ENCODE measurements at places on chromosomes 12 and 14.

- DNase-seq: no peak
Observed at GRCh38 chr12:31362759-31363415, 36.9 kb upstream of the SINHCAF start.

- no peak for DNase-seq
Observed at GRCh38 chr12:79127271-79127751, 262.7 kb downstream of the SYT1 start.

DNA sequence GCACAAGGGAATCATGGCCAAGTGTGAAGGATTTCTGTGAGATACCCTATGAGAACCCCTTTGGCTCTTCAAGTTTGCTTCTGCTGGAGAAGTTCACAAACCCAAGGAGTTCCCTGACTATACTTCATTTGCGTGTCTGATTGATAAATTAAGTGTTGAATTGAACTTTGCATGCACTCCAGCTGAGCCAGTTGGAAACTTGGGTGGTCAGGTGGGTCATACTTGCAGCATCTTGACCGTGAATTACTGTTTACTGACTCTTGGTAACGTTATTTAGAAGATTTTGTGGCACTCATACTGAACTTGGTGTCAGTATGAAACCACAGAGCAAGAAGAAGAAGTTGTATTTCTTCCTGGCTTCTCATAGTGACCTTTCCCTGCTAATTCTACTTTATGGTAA lies 77.5 kb downstream of the TGFB3 start:
- DNase-seq: no peak

DNA sequence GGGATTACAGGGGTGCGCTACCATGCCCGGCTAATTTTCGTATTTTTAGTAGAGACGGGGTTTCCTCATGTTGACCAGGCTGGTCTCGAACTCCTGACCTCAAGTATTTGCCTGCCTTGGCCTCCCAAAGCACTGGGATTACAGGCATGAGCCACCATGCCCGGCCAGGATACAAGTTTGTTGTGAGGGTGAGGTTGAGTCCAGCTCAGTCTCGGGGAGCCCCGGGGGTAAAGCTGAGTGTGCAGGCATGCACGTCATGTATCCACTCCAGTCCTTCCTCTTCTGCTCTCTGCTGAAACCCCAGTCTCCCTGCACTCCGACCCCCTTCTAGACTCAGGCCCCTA lies 369 bp downstream of the HPD start:
- DNase-seq: no peak

DNA sequence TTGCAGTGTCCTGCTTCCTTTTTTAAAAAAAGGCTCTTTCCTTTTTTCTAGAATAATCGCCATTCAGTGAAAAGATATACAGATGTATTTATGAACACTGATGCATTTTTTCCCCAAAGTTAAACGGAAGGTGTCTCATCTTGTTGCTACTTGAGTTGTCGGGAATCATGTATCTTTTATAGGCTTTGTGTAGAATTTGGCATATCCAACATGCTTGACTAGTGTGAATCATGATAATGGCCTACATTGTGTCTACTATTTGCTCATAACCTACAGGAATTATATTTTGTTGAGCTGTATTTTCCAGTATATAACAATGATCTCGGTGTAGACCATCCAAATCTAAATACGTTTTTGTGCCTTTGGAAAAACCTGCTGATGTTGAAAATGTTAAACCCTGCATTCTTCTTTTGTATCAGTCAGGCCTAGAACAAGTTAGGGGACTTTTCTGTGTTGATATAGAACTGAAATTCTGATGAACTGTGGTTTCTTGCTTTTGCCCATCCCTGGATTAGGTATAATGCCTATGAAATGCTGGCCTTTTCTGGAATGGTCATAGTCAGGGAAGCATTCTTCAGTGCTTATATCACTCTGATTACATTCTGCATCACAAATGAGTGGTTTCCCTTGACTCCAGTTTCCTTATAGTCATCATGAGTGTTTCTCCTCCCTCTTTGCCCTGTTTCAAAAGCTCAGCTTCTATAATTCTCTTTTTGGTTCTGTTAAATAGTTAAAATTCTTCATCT lies 10.8 kb downstream of the BMAL2 start:
- DNase-seq: no peak

GRCh38 chr12:40192704-40193255 lies 32.0 kb upstream of the LRRK2 start:
- DNase-seq: no peak

DNA sequence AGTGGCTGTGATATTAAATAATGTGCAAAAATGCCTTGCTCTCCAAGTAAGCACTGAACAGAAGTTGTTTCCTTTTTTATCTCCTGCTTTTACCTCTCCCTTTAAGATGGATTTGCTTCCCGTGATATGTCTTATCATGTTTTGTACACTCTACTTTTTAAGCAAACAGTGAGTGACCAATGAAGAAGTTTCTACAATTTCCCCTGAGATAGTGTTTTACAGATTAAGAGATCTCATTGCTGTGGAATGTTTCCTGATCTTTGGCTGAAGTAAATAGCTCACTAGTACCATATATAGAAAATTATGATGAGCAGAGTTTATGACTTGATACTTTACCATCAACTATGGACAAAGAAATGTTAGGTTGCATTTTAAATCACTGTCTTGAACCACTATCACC lies 184.8 kb upstream of the PDE3A start:
- no peak for DNase-seq

DNA sequence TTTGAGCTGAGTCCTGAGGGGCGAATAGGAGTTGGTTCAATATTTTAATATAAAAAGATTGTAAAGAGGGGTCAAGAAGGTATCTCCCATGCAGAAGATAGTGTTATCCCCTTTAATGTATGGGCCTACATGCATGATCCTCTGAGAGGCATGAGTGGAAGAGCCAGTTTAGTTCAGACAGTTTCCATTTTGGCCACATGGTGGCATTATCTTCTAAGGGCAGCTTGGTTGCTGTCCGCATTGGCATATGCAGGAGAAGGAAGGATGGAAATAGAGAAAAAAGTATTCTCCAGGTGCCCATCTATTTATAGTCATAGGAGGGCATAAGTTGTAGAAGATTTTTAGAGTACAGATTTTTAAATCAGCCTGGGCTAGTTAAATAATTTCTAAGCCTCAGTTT lies 5.4 kb downstream of the SAMD4A start:
- DNase-seq: no peak

DNA sequence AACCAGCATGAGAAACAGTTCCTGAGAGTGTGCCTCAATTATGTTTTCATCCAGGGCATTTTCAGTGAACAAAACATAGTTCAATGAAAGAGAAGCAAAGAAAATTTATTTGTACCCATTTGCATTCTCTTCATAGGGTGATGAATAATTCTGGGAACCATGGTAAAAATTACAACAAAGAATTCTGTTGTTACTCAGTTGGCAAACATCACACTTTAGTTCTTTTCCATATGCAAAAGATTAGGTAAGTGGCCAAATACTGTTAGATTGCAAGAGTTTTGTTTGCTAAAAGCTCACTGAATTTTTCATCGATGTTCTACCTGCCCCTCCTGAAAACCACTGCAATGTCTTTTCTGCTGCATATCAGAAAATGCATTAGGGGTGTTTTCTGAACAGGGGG lies 132.4 kb upstream of the RGS6 start:
- no peak for DNase-seq

DNA sequence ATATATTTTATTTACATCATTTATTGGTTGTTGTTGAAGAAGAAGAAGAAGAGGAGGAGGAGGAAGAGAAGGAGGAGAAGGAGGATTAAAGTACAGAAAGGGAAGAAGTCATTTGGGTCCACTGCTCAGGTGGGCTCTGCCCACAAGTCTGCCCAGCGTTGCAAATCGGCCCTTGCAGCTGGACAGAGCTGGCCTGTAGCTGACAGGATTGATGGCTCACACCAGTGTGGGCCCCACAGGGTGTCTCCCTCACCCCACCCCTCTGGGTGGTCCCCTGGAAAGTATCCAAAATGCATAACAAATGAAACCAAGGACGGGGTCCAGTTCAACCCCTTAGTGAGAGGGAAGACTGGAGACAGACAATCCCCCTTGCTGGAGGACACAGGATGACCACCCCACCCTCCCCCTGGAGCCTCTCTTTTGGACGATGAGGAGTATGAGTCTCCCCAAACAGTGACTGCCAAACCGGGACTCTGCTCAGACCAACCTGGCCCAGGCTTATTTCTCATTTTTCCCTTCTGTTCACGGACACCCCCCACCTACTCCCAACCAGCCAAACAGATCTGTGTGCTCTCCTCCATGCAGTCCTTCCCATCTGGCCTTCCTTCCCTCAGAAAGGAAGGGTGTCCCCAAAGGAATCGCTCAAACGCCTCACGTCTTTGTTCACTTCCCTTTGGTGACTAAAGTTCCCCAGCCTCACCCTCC lies 17.7 kb downstream of the DPF3 start:
- DNase-seq: no peak

DNA sequence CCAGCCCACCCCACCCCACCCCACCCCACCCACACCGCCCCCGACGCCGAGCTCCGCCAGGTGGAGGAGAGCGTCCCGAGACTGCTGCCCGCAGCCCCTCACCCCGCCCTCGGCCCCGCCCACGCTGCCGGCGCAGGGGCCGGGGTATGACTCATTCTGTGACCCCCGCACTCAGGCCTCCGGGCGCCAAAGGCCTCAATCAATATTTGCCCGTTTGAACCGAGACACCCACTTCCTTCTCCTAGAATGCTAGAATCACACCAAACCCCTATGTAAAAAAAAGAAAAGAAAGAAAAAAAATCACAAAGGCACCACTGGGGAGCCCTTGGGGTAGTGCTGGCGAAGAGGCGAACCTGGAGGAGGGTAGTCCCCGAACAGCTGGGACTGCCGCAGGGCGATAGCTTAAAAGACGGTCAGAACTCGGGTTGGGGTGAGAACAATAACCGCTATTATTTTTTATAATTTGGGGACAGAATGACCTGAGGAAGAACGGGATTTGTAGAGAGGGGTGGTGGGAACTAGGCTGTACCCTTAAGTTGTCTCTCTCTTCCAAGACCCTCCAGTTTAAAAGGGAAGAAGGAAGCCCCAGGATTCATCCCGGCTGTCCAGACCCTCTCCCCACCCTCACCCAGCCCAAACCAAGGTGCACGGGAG lies 894 bp downstream of the KRT8 start:
- DNase-seq: no peak

GRCh38 chr12:25459541-25459951 lies 93.5 kb downstream of the LMNTD1 start:
- DNase-seq: no peak

- no peak for DNase-seq
Observed at GRCh38 chr14:70810621-70811020, 1.3 kb upstream of the MAP3K9 start.

- DNase-seq: no peak
Observed at GRCh38 chr12:11771356-11771755, 121.9 kb downstream of the ETV6 start.

DNA sequence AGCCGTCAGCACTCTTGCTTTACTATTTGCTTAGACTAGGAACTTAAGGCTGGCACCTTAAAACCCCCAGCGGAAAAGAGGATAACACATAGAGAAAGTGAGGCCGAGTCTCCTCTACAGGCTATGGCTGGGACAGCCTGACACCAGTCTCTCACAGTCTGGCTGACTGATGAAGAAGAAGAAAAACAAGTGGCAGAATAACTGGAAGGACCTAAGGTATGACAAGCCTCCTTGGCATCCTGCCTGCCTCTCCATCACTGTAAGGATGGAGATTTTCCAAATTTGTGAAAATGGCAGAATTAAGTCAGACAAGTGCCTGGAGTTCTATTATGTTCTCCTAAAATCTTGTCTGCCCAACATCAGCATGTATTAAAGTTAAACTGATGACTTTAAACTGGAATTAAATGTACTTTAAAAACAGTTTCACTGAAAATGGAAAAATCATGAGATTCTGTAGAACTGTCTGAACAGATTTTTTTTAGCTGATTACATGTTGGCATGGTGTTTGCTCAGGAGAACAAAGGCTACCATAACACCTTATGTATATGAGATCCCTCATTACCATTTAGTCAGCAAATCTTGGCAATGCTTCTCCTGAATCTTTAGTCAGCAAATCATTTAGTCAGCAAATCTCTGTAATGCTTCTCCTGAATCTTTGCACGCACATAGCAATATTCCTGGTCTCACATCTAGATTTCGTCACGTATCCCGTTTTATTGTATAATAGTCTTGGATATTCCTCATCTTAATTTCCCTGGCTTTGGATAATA lies 140.3 kb upstream of the AEBP2 start:
- DNase-seq: no peak

- no peak for DNase-seq
Observed at GRCh38 chr14:65007202-65007601, 20.5 kb downstream of the FNTB start.

DNA sequence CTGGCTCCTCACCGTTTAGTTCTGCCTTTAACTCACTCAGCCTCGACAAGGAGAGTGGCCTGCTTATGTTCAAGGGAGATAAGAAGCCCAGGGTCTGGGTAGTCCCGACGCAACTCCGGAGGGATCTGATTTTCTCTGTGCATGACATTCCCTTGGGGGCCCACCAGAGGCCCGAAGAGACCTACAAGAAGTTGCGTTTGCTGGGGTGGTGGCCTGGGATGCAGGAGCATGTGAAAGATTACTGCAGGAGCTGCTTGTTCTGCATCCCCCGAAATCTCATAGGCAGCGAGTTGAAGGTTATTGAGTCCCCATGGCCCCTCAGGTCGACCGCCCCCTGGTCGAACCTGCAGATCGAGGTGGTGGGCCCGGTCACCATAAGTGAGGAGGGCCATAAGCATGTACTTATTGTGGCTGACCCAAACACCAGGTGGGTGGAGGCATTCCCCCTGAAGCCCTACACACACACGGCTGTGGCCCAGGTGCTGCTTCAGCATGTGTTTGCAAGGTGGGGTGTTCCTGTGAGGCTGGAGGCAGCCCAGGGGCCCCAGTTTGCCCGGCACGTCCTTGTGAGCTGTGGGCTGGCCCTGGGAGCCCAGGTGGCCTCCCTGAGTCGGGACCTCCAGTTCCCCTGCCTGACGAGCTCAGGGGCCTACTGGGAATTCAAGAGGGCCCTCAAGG lies 13.1 kb downstream of the CBLN3 start:
- DNase-seq: no peak

- no peak for DNase-seq
Observed at GRCh38 chr12:52791271-52792184, 4.4 kb downstream of the KRT3 start.

- no peak for DNase-seq
Observed at GRCh38 chr12:71904629-71905028, 34.0 kb upstream of the TPH2 start.

- DNase-seq: no peak
Observed at GRCh38 chr14:79248126-79248525, 963.2 kb downstream of the DIO2 start.

DNA sequence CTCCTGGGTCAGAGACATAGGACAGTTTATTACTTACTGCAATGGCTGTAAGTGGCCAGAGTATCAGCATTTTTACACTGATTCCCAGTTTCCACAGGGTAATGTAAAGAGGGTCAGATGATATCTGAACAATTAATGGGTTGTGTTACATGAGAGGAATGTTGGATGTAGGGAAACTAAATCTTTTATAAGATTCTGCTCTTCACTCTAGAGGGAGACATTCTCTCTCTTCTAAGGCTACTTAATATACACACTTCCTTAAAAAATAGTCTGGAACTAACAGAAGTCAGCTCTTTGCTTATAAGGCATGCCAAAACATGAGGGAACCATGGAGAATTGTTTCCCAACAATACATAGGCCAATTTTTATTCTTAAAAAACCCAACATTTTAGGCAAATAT lies 389.8 kb downstream of the ETNK1 start:
- DNase-seq: no peak

All from activated CD4-positive, CD25-positive, alpha-beta regulatory T cell (primary cell).